Activated T-helper 17 cell treated with anti-CD3 and anti-CD28 coated beads, Interleukin-2, amount 50 U/mL, for 72 hours (primary cell): ENCODE measurements at places on chromosomes 6 and 20.
A peak's percentile ranks its signal among the peaks of the same experiment; 100 is the strongest.

GRCh38 chr6:132511831-132512220 is 1.1 kb downstream of the STX7 start:
- ATAC-seq: no peak

- ATAC-seq: no peak
These were observed 1.8 kb downstream of the EYA4 start for GRCh38 chr6:133242637-133243585.

- ATAC-seq: peak; percentile 95
These were observed 29.2 kb downstream of the TFEB start for GRCh38 chr6:41705996-41706835.

DNA sequence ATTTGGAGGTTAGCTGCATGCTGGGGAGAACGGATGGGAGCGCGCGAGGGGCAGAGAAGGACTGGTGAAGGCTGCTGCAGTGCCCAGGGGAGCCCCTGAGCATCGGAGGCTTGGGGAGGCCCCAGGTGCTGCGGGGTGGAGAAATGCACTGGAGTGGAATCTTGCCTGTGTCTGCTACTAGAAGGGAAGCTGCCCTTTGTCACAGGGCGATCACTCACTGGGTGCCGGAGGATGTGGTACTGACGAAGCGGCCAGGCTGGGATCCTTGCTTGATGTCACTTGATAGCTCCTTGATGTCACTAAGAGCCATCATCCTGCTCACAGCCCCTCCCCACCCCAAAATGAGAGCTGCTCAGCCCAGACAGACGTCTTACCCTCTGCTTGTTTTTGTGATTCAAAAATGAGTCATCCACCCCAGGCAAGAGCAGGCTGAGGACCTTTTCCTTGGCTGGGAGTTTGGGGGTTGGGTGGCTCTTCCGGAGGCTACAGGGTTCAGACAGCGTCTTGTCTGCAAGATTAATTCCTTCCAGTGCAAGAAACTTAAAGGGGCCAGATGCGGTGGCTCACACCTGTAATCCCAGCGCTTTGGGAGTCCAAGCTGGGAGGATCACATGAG is 62.6 kb upstream of the PMEPA1 start:
- ATAC-seq: peak; percentile 73

DNA sequence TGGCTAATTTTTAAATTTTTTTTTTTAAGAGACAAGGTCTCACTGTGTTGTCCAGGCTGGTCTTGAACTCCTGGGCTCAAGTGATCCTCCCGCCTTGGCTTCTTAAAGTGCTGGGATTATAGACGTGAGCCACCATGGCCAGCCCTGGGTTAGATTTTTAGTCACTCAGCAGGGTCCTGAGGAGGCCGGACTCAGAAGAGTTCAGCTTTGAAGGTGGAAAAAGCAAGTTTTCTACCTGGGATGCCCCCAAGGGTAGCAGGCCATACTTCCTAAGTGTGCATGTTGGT is 44.2 kb downstream of the FGD2 start:
- ATAC-seq: peak; percentile 1

- ATAC-seq: peak; percentile 37
These were observed 1.0 kb downstream of the IGF2R start for GRCh38 chr6:159969921-159970320.

DNA sequence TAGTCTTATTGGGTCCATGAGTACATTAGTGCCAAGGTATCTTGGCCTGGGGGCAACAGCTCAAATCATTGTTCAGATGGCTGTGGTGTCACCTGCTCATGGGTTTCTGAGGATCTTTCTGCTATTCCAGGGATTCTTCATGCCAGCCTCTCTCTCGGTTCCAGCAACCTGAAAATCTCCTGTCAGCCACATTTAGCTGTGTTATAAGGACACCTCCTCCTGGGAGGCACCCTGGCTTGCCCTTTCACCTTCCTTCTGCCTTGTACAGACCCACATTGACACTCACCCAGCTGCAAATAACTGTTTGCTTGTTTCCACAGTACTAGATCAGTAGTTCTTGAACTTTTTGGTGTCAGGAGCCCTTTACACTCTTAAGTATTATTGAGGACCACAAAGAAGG is 159.9 kb downstream of the GRM4 start:
- ATAC-seq: no peak

- ATAC-seq: peak; percentile 79
These were observed 32.7 kb downstream of the CD109 start for GRCh38 chr6:73728548-73729205.

DNA sequence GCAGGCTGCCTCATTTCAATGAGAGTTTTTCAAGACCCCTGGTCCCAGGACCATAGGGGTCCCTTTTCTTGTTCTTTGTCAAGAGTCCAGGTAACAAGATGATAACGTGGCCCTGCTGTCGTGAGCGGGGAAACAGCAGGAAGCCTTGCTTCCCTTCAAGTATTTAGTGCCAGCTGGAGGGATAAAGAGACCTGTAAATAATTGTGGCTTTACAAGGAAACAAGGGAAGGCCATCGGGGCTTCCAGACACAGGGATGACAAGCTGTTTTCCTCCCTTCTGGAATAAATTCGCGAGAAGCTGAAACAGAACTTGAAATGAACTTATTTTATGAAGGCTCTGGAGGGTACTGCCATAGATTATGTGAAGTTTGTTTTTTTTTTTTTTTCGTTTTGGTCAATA is 163.2 kb downstream of the SYNDIG1 start:
- ATAC-seq: no peak

DNA sequence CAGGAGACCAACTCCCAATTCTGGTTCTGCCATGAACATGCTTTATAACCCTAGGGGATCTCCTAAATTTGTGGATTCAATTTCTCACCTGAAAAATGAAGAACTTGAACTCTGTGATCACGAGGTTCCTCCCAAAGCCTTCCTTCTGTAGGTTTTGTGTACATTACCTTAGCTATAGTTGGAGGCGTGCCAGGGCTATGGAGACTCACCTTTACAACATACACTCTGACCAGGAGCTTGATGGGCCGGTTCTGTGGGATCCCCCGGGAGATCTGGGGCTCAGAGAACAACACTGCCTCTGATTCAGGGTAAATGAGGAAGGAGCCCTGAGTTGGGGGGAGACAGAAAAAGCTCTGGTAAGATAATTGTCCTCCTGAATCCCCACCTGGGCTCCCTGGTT is 34.1 kb downstream of the ERGIC3 start:
- no peak for ATAC-seq

DNA sequence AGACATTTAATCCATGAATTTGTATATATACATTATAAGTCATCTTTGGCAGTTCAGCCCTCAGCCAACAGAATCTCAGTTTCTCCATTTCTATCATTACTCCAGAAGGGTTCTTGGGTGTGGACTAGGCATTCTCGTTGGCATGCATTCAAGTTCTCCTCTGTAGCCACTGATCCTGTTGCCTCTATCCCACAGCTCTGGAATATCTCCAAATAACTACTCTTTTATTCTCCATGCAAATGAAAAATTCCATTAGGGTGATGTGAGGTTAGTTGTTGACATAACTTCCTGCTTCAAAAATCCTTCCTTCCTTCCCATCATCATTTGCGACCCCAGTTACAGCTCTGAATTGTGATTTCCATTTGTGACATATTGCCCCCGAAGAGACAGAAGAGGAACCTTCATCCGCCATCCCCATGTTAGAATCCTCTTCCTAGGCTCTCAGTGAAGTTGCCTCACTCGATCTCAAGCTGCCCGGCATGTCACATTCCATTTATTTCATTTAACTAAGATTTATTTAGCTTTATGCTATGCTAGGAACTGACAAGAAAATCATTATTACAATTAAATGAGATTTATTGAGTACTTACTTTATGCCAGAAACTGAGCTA is 93.7 kb upstream of the EDN1 start:
- ATAC-seq: no peak

GRCh38 chr20:4944518-4945313 is 56.6 kb downstream of the SLC23A2 start:
- no peak for ATAC-seq

- ATAC-seq: no peak
These were observed 82.6 kb upstream of the PREP start for GRCh38 chr6:105485456-105485855.

DNA sequence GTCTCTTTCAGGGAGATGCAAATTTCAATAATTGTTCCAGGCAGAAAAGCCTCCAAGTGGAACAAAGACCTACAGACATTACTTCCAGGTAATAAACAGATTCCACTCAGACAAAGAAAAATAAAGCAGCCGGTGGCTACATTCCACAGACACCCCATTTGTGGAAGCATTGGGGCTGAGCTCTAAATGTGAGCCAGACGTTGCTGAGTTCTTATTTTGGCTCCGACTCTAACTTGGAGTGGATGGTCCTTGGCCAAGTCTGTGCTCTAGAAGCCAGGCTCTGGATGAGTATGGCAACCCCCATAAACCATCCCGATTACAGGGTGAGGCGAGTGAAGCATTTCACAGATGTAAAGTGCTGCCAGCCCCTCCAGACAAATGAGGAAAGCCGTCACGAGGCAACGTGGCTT is 6.6 kb downstream of the TRAM2 start:
- no peak for ATAC-seq

- ATAC-seq: no peak
These were observed 18.0 kb downstream of the DYNLT1 start for GRCh38 chr6:158626360-158627167.

- no peak for ATAC-seq
These were observed 9.4 kb upstream of the NPBWR2 start for GRCh38 chr20:64116541-64117431.

DNA sequence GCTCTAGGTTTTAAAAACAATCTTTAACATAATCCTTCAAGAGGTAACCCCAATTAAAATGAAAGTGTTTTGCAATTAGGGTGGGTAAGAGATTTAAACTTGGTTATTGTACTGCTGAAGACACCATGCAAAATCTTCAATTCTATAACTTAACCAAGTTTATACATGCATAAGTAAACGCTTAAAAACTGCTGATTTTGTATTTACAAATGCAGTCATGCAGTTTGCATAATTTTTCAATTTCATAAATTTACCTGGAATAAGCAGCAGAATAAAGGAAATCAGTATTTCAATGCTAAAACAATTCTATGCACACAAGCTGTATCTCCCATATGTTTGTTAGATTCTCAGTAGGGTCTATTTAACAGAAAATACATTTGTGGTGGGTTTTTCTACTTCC is 22.9 kb downstream of the SSR1 start:
- ATAC-seq: no peak

- no peak for ATAC-seq
These were observed 5.7 kb downstream of the QKI start for GRCh38 chr6:163420289-163420614.

DNA sequence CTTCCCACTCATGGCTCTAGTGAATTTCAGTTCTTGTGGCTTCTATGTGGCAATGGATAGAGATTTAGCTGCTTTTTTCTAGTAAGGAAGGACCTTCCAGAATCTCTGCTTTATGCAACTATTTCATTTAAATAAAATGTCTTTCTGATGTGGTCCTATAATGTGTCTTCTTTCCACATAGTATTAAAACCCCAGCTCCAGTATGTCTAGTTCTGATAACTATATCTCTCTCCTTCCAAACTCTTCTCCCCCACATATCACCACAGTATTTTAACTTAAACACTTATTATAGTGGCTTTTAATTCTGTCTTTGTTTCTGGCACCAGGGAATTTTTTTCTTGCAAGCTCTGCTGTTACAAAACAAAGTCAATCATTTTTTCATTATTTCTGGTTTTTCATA is 40.6 kb upstream of the SUMO4 start:
- ATAC-seq: no peak

DNA sequence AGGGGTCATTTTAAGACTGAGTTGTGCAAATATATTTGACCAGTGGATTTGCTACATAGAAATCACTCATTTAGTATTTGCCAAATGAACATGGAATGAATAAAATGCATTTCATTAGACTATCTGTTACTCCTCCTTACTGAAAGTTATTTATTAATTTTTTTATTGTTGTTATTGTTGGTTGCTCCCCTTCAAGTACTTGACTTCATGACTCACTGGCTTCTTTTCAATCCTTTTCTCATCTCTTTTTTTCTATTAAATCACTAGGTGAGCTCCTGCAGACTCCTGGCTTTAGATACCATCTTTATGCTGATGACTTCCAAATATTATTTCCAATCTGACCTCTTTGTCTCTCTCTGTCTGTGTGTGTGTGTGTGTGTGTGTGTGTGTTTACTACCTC is 192.2 kb upstream of the FAM83B start:
- no peak for ATAC-seq

DNA sequence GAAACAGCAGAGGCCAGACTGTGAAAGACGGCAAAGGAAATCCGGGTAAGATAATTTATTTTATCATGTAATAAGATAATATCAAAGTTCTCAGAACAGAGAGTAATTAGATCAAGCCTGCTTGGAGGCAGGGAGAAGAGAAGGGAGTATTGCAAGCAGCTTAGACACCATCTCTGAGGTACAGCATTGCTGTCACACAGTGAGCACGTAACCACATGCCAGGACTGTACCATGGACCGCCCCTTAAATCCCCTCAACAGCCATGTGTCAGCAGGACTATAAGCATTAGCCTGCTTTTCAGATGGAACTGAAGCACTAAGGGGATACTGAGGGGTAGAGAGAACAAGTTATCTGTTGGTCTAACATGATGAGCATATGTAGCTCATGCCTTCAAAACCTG is 141.5 kb downstream of the C6orf118 start:
- ATAC-seq: no peak

DNA sequence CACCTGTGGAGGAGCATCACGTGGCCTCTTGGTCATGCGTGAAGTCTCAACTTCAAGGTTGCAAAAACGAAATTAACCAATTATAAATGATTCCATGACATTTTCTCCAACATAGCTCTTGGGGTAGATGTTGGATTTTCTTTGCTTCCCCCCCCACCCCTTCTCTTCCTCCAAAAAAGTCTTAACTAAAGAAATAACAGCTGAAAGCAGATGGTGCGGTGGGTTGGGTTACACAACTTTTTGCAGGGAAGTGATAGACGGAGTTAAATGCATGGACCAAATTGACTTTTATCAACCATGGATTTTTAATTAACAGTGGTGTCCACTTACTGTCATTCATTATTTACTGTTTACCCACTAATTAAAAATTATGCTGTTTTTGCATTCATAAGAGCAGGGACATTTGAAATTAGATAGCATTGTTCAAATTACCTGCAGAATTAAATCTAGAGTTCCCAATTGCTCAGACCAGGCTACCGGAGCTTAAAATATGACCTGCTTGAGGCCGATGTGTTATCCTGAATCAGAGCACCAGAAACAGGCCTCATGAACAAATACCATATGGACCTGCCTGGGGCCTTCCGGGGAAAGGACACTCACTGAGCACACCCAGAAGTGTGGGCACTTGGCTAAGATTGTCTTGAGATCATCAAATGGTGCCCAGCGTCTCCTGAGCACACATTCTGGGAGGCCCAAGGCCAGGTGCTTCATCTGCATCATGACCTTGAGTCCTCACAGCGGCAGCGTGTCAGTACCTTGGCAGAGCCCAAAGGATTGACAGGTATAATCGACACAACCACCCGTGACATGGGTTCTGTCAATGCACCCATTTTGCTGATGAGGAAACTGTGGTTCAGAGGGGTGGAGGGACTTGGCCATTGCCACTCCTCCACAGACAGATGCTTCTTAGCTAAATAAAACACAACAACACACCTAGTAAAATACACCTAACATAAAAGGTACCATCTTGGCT is 41.5 kb downstream of the APCDD1L start:
- ATAC-seq: no peak

- ATAC-seq: peak; percentile 37
These were observed 29.4 kb upstream of the KIF25 start for GRCh38 chr6:167968091-167968490.
